ENCODE measurements at places on chromosomes 5 and 9. TPM values are rescaled to one million over a fixed set of nuclear protein-coding genes. Genes with fewer than 3 reads are reported as not detected.

The HAVCR2 gene
- not detected for total RNA-seq

The HNRNPAB gene
- total RNA-seq: 51.0 TPM

The CNTNAP3 gene
- total RNA-seq: 18.5 TPM

The C5orf34 gene
- total RNA-seq: 3.9 TPM

The TIMD4 gene
- not detected for total RNA-seq

Measured in bladder microvascular endothelial cell (primary cell).